ENCODE measurements at places on chromosomes 16 and 17.
A peak's percentile ranks its signal among the peaks of the same experiment; 100 is the strongest.

- DNase-seq: no peak
Measured at GRCh38 chr16:14132696-14133048, 61.6 kb downstream of the MRTFB start.

DNA sequence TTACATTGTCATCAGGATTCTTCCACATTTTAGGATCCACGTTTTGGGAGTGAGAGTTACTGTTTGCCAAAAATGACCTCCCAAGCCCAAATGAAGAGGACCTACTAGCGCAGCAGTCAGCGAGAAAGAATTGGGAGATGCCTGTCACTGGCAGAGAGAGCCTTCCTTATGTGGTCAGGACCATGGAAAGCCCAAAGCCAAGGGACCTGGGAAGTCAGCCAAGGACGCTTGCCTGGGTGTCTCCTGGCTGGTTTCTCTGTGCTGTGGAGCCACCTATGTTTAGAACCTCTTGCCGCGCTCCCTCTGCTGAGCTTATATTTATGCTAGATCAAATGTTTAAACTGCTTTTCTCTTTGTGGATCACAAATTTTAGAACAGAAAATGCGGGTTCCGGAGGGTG is 24.9 kb upstream of the RHBDL3 start:
- no peak for DNase-seq

DNA sequence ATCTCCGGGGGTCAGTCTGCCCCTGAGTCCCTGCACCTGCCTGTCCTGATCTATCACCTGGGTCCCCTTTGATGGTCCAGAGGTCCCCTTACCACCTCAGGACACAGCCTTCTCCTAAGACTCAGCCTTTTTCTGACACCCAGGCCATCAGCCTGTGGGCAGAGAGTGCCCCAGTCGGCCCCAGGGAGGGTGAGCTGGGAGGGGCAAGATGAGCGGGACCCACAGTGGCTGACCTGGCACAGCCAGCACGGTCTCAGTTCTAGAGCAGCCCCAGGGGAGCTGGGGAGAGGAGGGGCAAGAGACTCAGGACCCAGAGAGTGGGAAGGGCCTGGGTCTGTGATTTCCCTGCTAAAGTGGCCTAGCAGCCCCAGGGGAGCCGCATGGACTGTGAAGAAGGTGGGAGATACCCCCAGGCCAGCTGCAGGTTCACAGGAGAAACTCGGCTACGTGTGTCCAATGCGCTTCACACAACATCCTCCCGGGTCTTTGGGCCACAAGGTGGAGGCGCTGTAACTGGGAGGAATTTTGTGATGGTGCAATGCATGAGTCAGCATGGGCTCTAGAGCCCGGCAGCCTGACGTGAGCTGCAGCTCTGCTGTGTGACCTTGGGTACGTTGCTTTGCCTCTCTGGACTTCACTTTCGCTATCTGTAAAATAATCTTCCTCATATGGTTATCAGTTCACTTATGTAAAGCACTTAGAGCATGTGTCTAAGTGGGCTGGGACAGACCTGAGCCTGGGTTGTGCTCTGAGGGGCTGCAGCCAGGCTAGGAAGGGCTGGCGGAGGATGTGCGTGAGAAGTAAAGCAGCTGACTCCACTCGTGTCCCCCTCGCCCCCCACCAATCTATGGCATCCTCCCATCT is 67.2 kb upstream of the LHX1 start:
- no peak for DNase-seq

- no peak for DNase-seq
Measured at GRCh38 chr17:73792994-73793393, 148.7 kb upstream of the SDK2 start.

DNA sequence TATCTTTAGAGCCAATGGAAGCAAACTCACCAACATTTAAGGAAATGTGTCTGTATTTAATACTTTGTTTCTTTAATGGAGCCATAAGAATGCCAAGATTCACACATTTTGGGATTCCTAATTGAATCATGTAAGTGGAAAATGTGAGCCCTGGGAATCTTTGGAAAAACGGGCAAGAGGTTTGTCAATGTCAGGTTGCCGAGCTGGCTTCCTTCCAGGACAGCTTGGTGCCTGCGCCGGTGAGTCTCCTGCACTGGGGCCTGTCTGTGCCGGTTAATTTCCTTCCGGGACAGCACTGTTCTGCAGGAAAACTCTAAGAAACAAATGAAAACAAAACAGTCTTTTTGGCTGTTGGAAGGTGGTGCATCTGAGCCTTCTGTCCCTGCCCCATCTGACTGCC is 210.6 kb downstream of the HAPSTR1 start:
- DNase-seq: no peak

DNA sequence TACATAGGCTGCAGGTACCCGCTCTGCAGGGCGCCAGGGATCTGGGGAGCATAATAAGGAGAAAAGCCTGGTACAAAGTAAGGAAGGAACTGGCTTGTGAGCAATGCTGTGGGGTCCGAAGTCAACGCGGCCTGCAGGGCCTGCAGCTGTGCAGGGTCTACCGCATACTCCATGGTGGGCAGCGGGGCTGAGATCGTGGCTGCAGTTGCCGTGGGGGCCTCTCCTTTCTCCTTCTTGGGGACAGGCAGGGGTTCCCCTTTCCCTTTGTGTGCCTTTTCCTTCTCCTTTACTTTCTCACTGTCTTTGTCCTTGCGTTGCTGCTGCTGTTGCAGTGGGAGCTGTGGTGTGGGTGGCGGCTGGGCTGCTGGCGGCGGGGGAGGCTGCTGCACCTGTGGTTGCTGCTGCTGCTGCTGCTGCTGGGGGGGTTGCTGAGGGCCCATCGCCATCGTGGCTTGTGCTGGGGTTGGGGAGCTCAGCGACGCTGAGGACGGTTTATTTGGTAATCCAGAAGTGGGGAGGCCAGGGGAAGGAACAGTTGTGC is 259.6 kb downstream of the ZFHX3 start:
- DNase-seq: no peak

GRCh38 chr17:34161690-34162089 is 93.4 kb upstream of the CCL2 start:
- DNase-seq: no peak

- no peak for DNase-seq
Measured at GRCh38 chr17:19897090-19897837, 29.5 kb upstream of the ULK2 start.

DNA sequence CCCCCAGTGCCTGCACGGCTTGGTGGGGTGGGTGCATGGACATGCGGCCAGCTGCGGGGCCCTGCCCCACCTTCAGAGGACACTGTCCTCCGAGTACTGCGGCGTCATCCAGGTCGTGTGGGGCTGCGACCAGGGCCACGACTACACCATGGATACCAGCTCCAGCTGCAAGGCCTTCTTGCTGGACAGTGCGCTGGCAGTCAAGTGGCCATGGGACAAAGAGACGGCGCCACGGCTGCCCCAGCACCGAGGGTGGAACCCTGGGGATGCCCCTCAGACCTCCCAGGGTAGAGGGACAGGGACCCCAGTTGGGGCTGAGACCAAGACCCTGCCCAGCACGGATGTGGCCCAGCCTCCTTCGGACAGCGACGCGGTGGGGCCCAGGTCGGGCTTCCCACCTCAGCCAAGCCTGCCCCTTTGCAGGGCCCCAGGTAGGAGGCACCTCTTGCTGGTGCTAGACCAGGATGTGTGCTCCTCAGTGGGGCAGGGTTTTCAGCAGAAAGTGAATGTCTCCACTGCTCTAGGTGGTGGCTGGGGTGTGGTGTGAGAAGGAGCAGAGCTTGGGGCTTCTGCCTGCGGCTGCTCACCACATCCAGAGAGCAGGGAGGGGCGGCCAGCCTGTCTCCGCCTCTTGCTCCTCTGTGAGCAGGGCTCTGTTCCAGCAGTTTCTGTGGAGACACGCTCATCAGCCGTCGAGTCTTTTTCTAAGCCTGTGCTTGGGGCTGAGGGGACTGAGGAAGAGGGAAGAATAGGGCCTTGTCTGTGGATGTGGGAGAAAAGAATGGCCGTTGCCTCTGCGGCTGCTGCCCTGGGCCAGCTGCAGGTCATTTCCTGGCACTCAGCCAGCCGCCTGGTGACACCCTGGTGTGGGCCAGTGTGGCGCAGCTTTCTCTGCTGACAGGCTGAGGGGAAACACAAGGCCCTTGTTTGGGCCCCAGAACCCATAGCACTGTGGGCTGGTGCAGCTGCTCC is 2.2 kb downstream of the ZNF276 start:
- DNase-seq: peak; percentile 87

DNA sequence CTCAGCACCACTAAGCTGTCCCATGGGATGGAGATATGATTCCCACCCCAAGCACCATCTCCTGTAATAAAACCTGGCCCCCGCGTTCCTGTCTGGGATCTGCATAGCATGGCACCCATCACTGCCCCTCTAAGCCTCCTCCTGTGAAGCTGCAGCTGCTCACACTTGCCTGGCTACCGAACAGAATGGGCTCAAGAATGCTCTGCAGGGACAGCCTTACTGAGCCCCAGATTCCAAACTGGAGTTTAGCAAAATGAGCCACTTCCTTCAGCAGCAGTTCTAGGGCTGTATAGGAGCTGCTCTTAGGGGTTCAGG is 256.1 kb downstream of the CPPED1 start:
- no peak for DNase-seq

DNA sequence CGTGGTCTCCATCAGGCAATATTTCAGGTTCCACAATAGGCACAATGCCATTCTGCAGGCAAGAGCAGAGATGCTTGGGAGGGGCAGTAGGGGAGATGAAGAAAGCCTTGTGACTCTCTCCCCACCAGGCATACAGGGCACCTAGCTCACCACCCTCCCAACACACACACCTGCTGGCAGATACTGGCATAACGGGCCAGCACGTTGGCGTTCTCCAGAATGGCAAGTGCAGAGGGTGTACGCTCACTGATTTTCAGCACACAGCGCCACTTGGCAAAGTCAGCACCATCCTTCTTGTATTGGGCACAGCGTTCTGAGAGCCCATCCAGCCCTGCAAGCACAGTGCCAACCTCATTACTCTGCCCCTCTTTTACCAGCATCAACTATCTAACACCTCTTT is 2.2 kb downstream of the ALDOC start:
- DNase-seq: peak; percentile 31

GRCh38 chr16:2829501-2830354 is at the start of gene ZG16B:
ZG16B (plus strand) TSS chr16:2830303; CDS start chr16:2830442, 139 bp downstream.
- DNase-seq: peak; percentile 18

GRCh38 chr17:54662978-54663876 is 237.4 kb upstream of the TOM1L1 start:
- no peak for DNase-seq

DNA sequence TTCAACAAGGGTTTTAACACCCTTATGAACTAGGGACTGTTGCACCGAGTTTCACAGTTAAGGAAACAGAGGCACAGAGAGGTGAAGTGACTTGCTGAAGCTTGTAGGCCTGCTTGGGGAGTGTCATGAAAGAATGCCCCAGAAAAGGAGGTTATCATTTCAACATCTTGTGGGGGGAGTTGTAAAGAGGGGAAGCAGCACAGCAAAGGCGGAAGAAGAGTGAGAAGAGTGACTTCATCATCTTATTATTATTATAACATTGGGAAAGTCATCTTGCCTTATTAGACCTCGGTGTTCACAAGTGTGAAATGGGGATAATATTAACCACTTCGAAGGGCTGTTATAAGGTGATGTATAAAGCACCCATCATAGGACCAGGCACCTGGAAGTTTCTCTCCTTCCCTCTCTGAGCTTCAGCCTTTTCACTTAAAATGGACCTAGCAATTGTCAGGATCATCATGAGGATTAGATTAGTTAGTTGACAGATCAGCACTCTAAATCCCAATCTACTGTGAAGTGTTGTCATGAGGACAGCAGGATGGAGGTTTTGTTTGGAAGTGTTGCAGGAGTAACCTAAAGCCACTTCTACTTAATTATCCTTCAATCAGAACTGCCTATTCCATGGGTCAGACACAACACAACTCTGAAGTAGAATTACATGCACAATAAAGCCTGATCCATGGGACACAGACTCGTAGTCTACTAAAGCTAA is 2.3 kb downstream of the CCL4 start:
- no peak for DNase-seq

GRCh38 chr16:56468800-56469199 is 17.4 kb downstream of the OGFOD1 start:
- no peak for DNase-seq

- peak; percentile 86 for DNase-seq
Measured at GRCh38 chr16:16025214-16025968, 76.0 kb downstream of the ABCC1 start.

DNA sequence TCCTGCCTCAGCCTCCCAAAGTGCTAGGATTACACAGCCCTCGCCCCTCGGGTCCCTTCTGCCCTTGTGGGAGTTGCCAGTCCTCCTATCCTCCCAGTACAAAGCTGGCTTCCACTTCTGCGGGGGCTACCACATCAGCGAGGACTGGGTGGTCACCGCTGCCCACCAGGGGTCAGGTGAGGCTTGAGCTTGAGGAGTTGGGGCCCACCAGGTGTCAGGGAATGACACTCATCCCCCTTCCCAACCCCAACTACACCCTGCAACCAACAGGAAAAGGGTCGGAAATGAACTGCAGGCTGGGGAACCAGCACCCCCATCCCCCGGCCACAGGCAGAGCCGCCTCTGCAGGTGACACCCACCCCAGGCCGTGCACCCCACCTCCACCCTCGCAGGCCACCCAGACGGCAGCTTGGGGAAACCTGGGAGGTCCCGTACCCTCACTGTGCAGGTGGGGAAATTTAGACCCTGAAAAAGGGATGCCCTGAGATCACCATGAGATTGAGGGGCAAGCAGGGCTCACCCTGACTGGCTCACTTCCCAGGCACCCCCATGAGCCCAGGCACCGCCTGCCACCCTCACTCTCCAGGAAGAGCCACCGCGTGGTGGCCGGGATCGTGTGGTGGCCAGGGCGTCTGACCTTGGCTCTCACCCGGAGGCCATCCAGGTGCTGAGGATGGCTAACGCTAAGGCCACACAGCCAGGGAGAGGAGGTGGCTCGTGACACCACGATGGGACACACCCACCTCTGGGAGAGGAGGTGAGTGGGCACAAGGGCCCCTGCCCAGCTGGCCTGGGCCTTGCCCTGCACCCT is 8.0 kb downstream of the CTRB1 start:
- DNase-seq: no peak

DNA sequence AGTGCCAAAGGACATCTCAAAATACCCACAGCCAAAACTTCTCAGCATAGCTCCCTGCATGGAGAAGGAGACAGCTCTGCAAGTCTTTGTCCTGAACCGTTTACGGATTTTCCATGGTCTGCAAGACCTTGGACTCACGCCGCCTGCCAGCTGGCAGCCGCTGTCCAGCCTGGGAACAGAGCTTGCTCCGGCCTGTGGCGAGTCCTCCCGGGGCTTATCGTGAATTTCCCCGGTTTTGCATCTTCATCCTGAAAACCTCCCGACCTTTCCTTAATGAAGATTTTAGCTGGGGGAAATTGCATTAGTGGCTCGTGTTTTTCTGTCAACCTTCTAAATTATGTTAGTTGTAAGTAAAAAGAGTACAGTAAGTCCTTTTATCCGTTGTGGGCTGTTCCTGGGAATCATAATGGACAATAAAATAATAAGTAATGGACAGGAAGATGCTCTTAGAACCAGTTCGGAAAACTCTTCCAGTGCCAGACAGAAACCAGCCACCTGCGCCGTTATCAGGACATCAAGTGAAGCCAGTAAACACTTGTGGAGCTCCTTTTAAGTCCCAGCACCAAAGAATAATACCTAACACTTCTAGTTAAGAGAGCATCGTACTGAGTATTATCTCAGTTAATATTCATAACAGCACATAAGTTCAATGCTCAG is 112.4 kb upstream of the NOL11 start:
- DNase-seq: no peak

GRCh38 chr16:70483426-70483825 is 29.0 kb downstream of the FCSK start:
- no peak for DNase-seq

All from activated CD4-positive, alpha-beta memory T cell treated with anti-CD3 and anti-CD28 coated beads for 36 hours (primary cell).